ENCODE measurements at places on chromosomes 3 and 15.

DNA sequence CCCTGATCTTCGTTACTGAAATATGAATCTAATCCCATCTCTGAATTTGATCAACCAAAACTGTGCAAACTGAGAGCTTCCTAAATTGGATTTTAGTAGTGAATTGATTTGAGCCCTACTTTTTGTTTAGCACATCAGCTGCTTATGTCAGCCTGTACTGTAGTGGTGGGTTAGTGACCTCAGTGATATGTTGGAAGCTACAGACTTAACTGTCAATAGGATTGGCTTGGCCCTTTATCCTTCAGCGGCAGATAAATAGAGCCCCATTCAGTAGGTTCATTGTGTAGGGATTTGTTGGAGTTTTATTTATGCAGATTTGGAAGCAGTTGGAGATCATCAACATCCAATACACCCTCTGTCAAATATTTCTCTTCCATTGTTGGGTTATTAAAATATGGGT is 409.7 kb downstream of the SOX2 start:
- DNase-seq = no peak

DNA sequence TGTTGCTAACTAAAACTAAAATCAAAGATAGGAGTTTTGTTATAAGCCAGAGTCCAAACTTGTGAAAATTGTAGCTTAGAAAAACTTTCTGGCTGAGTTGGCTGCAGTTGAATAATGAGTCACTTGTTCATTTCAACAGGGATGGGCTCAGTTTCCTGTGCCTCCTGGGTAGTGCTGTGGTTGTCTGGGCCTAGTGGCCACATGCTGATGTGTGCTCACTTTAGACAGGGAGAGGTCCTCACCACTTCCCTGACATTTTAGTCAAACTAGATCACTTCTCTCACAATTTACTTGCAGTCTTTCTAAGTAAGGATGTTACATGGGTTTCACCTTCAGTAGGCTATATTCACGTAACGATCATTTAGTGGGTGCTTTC is 6.3 kb upstream of the UBE2Q2 start:
- DNase-seq = no peak

GRCh38 chr3:64406271-64406670 is 181.0 kb upstream of the PRICKLE2 start:
- no peak for DNase-seq

DNA sequence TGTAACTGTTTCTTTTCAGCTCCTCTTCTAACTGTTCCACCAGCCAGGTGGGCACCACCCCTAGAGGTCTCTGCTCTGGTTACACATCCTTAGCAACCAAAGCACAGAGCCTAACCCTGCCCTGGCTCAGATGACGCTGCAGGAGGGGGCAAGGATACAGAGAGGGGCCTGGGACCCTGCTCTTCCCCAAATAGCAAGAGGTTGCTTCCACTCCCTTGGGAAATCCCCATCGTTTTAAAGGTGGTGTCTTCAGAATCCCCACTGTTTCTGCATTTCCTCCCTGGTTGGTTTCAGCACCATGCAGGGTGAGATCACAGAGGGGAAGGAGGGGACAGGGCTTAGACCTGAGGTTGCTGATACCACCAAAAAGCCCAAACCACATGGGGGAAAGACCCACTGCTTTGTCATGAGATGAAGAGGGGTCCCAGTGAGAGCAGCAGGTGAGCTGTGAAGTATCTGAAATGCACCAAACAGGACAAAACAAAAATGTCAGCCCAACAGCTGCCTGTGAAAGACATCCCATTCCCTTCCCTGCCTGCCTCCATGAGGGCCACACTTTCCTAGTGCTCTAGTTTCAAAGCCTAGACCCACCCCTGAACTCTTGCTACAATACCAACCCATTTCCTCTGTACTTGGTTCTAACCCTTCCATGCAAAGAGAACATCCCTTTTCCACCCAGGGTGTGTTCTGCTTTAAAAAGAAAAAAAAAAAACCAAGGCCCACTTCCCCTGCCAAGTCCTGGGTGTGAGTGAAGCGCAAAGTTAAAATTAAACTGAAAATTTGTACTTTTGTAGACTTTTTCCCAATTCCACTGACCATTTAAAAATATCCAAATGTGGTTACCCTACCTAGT is 29.0 kb downstream of the ANP32A start:
- DNase-seq = no peak

- no peak for DNase-seq
Observed at GRCh38 chr3:128327606-128328031, 139.1 kb downstream of the DNAJB8 start.

- no peak for DNase-seq
Observed at GRCh38 chr3:158434412-158435038, 136.5 kb upstream of the MLF1 start.

GRCh38 chr3:179068779-179069530 is 2.7 kb downstream of the ZMAT3 start:
- DNase-seq = no peak

GRCh38 chr3:114597871-114598270 is 304.0 kb downstream of the TIGIT start:
- no peak for DNase-seq

DNA sequence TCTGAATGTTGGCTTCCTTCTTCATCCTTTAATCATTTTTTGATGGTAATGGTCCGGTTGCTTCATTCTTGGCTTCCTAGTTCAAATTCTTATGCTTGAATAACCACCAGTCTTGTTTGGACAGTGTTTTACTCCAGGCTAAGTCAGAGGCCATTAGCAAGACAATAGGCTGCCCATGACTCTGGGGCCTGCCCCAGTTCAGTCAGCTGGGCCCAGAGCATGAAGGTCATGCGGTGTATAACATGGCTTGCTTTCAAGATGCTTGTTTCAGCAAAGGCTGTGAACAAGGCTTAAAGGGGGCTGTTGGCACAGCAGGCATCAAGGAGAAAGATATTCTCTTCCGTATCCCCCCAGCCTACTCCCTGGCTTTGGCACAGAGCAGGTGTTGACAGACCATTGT is 13.7 kb downstream of the TM4SF18 start:
- DNase-seq = no peak

DNA sequence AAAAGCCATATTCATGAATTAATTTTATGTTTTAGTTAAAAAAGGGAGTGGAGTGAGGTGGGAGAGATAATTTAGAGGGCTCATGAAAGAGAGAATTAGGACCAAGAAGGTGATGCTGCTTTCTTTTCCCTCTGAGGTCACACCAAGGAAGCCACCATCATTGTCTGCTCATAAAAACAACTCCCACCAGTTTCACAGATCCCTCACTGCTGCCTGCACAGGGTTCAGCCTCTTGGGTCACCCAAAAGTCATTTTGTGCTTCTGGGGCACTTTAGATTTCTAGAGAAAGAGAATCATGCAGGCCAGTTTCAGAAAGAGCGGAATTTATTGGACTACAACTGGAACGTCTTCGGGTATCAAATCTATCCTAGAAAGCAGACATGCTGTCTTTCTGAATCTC is 241.4 kb upstream of the EOMES start:
- DNase-seq = no peak

DNA sequence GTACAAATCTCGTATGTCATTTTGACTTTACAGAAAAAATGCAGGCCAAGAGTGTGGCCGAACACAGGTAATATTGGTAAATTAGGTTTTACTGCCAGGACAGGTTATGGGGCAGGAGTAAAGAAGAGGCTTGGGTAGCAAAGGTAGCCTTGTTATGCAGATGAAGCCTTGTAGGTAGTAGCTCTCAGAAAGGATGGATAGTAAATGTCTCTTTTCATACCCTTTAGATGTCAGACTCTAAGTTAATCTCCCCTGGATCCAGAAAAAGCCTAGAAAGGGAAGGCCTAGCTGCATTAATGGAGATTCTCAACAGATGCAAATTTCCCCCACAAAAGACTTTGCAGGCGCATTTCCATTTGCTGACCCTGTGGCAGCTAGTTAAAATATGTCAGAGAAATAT is 1445.1 kb upstream of the CADM2 start:
- DNase-seq = no peak

GRCh38 chr3:12902181-12902999 is 61.0 kb upstream of the RPL32 start:
- DNase-seq = no peak

DNA sequence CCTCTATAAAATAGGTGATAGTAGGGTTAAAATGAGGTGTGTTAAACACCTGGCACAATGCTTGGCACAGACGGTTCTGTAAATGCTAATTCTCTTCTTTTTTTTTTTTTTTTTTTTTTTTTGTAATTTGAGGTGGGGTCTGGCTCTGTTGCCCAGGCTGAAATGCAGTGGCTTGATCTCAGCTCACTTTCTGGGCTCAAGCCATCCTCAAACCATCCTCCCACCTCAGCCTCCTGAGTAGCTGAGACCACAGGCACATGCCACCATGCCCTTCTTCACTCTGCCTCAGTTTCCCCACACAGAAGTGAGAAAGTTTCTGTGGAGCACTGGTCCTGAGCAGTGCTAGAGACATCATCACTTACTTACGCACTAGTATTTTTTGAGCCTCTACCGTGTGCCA is 57.4 kb downstream of the SLC6A6 start:
- DNase-seq = no peak

DNA sequence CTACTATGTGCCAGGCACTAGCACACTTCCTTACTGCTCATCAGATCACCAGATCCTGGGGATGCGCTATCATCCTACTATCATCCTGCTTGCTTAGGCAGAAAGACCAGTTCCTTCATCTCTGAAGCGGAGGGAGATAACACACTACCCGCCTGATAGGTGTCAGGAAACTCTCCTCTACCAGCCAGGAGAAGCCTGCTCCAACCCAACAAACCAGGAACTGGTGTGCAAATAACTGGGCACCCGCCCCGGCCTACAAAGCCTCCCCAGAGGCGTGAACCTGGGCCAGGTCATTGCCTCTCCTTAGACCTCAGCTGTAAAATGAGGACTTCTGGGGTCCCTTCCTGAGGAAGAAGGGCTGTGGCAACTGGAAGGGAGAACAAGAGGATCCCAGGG is 61.5 kb downstream of the HOMER2 start:
- DNase-seq = no peak

DNA sequence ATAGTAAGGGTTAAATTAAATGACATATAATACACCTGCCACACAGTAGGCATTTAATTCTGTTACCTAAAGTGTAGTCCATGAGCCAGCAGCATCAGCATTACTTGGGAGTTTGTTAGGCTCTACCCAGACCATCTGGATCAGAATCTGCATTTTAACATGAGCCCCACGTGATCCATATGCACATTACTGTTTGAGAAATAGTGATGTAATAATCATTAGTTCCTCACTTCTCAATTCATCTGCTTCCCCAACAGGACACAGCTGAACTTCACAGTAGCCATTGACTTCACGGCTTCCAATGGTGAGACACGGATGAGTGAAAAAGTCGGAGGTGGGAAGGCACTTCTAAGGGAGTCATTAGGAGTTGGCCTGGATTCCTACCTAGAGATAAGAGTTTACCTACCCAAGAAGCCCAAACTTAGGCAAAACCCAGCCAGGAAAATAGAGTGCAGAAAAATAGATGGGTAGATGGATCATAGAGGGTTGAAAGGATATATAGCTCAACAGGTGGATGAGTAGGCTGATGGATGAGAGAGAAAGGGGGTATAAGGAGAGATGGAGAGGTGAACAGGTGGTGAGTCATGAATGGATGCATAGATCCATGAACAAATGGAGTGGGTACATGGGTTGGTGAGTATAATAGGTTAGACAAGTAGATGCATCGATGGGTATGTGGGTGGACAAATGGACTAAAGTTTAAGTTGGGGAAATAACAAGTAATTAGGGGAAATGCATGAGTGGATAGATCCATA is 13.3 kb downstream of the CPNE9 start:
- no peak for DNase-seq

- peak; percentile 10 for DNase-seq
Observed at GRCh38 chr15:77974098-77974414, 103.5 kb downstream of the TBC1D2B start.

GRCh38 chr3:123110282-123110975 is 43.6 kb downstream of the PDIA5 start:
- DNase-seq = no peak

- no peak for DNase-seq
Observed at GRCh38 chr3:12049675-12050074, 45.5 kb downstream of the SYN2 start.

All from C1 segment of cervical spinal cord (tissue), 14 donors.